ENCODE measurements at places on chromosomes 4 and X.

- DNase-seq = no peak
Observed at GRCh38 chr4:17134100-17134499, 235.7 kb upstream of the LDB2 start.

DNA sequence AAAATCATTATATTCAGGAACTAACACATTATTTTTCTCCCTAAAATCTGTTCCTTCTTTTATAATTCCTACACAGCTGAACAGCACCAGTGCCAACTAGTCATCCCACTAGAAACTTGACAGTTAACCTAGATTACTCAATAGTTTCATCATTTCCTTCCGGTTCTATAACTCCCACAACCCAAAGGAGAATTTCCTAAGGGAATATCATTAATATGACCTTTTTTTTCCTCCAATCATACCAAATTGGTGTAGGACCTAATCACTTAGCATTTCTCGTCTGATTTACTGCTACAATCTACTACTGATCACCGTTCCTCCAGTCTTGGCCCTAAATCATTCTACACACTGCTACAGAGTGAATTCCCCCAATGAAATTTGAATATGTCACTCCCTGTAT lies 45.9 kb downstream of the WDFY3 start:
- no peak for DNase-seq

GRCh38 chr4:39682138-39682537 lies 15.8 kb upstream of the UBE2K start:
- no peak for DNase-seq

DNA sequence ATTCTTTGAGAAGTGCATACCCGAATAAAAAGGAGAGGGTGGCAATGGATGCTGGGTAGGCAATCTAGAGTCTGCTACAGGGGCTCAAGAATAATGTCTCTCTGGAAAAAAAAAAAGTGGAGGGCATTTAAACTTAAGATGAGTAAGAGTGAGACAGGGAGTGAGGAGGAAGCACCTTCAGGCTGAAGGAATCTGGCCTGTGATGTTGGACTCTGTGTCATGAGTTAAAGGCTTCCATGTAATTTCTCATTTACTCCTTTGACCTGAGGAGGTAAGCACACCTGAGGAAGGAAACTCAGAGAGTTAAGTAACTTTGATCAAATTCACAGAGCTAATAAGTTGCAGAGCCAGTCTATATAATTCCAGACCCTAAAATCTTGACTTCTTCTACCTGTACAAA lies 3.2 kb upstream of the PRKG2 start:
- no peak for DNase-seq

DNA sequence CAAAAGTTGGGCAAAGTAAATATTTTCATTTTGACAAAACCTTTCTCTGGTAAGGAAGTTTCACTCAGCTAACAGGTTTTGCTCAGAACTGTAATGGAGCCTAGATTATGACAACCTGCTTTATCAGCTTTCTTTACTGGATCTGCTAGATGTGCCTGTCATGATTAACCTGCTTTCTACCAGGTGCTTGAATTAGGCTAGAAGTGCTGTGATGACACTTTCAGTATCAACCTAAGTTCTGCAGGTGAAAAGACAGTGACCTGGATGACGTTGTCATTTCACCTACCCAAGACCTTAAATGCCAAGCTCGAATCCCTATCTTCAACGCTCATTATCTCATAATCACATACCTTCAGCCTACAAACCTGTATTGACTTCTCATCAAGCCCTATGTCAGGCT lies 1.5 kb upstream of the FAAH2 start:
- no peak for DNase-seq

DNA sequence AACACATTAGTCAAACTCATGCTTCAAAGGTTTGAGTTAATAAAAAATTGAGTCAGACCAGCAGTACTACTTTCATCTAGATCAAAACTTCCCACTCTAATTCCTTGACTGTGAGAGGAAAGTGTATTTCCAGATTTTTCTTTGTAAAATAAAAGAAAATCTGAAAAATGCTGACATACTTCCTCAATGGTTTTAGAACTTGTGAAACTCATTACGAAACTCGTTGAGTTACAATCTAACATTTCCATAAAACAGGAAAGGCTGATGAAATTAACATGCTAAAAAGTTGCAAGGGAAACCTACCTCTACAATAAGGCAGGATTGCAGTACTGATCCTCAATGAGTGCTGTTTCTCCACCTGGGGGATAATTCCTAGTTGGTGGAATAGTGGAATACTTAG lies 217.8 kb upstream of the HCCS start:
- no peak for DNase-seq

GRCh38 chrX:147875866-147876596 lies 35.7 kb upstream of the FMR1 start:
- no peak for DNase-seq

- DNase-seq = no peak
Observed at GRCh38 chr4:48120132-48120531, 13.9 kb downstream of the TXK start.

- DNase-seq = no peak
Observed at GRCh38 chr4:125398263-125399002, 83.7 kb downstream of the FAT4 start.

GRCh38 chr4:39043058-39043860 lies 11.1 kb upstream of the TMEM156 start:
- DNase-seq = no peak

GRCh38 chr4:72529148-72529822 lies 39.7 kb downstream of the ADAMTS3 start:
- DNase-seq = no peak

DNA sequence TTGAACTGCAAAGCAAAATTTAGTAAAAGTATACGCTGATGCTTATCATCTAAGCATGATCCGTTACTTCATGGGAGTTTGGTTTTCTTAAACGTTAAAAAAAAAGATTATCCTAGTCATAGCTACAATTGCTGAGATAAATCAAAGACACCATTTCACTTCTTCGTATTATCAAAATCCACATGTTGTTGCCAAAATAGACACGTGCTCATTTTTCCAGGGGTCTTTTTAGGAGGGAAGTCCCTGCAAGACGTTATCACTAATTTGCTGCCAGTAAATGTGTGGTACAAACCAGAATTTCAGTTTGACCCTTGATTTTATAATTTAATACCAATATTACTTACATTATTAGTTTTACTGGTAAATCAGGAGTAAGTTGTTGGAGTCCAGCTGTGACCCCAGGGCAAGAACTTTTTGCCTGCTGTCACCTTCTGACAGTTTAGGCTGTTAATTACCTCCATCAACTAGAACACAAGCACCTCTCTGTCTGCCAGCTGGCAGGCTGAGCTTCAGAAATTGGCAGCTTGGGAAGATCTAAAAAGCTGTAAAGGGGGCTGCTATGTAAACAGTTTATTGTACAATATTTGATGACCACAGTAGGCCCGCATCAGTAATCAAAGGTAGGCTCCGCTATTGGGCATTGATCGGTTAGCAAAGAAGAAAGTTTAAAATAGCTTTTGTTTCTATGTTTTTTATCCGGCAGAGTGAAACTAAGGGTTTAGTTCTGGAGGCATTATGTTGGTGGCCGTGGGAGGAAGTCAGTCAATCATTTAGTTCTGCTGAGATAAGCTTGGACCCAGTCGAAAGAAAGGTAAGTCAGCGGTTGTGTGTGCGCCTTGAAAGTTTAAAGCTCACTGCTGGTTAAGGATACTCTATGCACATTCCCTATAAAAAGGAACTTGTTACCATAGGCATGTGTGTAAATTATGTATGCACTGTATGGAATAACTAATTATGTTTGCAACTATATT lies 196.4 kb downstream of the FBXO8 start:
- no peak for DNase-seq

- DNase-seq = no peak
Observed at GRCh38 chr4:92304606-92305005, 840 bp downstream of the GRID2 start.

GRCh38 chr4:40782876-40783275 lies 33.1 kb downstream of the NSUN7 start:
- no peak for DNase-seq

DNA sequence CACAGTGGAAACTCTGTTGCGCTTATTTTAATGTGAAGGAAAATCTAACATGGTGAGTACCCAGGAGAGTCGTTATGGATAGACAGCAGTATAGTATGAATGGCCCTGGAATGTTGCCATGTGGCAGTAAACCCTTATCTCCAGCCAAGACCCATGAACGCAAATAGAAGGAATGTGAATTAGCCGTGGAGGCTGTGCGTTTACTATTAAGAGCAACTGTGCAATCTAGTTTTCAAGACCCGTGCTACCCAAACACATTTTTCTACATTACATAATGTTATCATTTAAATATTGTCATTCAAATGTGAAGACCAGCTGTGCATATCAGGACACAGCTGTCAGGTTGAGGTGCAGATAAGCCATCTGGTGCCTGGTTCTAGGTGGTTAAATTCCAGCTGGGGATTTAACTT lies 13.3 kb upstream of the AGA start:
- DNase-seq = no peak

- DNase-seq = no peak
Observed at GRCh38 chrX:5388087-5388486, 840.6 kb downstream of the NLGN4X start.

DNA sequence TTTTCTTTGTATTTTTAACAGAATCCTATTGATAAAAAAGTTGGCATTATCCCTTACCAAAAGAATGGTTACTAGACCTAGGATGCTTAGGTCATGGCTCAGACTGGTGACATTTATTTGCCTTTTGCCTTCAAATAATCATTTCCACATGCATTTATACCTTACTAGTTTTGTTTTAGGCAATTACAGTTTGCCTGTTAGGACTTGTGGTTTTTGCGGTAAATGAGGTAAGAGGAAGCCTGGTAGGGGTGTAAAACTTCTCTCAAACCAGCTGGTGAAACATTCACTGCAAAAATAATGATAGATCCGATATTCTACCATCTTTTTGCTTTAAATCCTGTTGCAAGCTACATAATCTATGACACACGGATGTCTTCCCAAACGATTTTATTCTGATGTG lies 12.1 kb downstream of the LAMP2 start:
- DNase-seq = no peak

GRCh38 chr4:127344071-127344470 lies 288.7 kb upstream of the INTU start:
- no peak for DNase-seq

- DNase-seq = no peak
Observed at GRCh38 chrX:24703185-24703494, 9.4 kb downstream of the POLA1 start.

- no peak for DNase-seq
Observed at GRCh38 chrX:117407449-117408150, 709.0 kb downstream of the KLHL13 start.

GRCh38 chr4:90474484-90474883 lies 347.3 kb downstream of the CCSER1 start:
- no peak for DNase-seq

DNA sequence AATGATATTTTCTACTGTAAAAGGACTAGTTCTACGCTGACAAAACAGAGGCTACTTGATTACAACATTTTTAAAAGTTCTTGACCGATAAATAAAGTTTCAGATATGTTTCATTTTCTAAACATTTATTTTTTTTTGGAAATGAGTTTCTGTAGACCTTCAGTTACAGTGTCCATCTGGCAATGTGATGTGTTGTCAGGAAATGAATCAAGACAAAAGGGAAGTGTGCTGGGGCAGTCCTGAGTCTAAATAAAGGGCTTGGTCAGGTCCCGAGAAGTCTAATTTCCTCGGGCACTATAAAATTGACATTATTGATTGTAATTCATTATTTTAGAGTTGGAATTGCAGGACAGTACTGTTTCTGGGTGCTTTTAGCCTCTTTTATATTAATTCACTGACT lies 57.0 kb upstream of the FTHL17 start:
- no peak for DNase-seq

- no peak for DNase-seq
Observed at GRCh38 chr4:99207911-99208718, 10.9 kb downstream of the ADH6 start.

GRCh38 chr4:168791376-168791775 lies 218.7 kb downstream of the CBR4 start:
- no peak for DNase-seq

- no peak for DNase-seq
Observed at GRCh38 chr4:177573507-177573906, 131.3 kb upstream of the AGA start.

DNA sequence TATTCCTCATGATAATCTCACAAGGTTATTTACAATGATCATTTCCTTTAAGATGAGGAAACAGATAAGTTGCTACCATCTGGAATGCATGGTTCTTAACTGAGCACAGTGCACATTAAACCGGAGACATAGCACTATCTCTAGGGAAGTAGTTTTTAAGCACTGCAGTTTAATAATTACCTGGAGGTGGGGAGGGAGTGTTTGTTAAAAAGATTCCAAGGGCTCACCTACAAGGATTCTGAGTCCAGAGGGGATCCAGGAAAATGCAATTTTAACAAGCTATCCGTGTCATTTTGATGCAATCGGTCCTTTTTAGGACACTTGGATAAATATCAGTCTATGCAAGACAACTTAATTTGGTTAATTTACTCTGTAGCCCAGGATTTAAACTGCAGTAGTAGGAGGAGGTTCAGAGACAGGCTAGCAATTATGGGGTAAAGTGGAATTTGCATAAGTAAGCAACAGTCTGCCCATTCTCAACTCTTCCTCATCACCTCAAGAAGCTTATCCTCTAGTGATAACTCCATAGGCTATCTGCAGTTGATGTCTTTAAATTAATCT lies 2.8 kb upstream of the PDLIM5 start:
- no peak for DNase-seq

- DNase-seq = no peak
Observed at GRCh38 chr4:76078033-76078613, 3.6 kb downstream of the ART3 start.

DNA sequence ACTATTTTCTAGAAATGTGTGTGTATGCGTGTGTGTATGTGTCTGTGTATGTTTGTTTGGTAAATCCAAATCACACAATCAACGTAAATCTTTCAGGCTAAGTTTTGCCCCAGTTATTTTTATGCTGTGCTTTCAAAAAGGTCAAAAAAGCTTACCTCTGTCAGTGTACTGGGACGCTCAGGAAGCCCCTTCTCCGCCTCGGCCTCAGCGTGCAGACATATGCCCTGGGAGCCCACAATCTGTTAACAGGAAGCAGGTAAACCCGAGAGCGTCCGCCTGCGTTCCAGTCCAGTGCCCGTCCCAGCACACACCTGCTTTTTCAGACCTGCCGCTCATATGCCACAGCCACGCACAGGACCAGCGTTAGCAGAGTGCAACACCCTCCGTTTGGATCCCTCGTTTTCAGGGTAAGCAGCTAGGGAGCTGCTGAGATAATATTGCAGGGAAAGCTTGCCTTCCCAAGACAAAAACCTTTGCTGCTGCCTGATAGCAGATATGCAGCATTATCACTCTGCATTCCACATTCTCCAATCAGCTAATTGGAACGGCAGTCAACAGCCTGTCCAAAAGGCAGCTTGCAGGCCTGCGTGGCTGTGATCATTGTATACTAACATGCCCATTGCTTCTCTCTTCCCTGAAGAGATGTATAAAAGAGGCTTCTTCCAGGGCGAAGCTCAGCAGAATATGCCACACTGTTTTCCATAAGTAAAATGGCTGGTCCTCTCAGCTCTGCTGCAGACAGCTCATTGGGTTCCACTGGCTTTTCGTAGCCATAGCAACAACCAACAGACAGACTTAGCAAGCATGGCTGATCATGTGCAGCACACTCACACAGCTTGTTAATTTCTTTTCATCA lies at the start of gene SORBS2:
Gene SORBS2, minus strand, starts transcription at position 686 of the 856 bp plus-strand sequence. CDS start 121,623 bp downstream, outside the sequence.
- DNase-seq = no peak

All from activated CD4-positive, CD25-positive, alpha-beta regulatory T cell treated with anti-CD3 and anti-CD28 coated beads, Interleukin-2, amount 50 U/mL, for 72 hours (primary cell).